Stimulated activated CD4-positive, alpha-beta T cell treated with anti-CD3 and anti-CD28 coated beads, Interleukin-1b, Interleukin-23, amount 100 ng/mL, for 24 hours (primary cell): ENCODE measurements at places on chromosomes 2 and 18.

DNA sequence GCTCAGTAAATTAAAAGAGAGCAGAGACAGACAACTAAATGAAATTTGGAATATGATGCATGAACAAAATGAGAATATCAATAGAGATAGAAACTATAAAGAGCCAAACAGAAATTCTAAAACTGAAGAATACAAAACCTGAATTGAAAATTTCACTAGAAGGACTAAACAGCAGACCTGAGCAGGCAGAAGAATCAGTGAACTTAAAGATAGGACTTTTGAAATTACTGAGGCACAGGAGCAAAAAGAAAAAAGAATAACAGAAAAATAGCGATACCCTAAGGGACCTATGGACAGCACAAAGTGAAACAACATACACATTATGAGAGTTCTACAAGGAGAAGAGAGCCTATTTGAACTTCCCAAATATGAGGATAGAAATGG, 41.6 kb downstream of the UNC50 start:
- DNase-seq, result no peak

DNA sequence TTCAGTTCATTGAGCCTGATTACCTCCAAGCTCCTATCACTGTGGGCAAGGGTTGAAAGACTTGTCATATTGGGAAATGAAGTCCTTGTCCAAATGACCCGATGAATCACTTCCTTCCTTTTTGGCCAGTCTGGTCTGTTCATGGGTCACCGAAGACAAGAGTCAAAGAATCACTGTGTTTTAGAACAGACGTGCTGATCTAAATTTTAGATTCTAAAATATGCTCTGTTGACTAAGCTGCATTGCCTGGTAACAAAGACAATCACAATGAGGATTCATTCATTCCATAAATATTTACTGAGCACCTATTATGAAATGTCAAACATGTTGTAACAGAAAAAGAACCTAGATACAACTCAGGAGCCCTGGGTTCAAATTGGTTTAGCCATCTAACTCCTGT, 99.4 kb upstream of the RND3 start:
- DNase-seq, result no peak

DNA sequence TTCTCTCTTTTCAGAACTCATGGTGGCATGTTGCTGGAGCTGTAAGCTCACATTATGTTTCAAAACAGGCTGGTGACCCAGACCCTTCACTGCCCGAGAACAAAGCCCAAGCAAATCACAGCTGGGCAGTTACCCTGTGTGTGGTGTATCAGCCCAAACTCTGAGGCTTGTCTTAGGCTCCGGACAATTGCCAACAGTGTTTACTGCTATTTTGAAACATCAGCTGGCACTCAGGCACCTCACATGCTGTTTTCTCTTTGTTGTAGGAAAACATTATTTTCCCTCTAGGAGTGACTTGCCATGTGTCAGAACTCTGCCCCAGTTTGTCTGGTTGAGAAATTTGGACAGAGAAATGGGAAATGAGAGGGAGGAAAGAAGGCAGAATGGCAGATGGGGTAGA, 237.6 kb upstream of the APCDD1 start:
- DNase-seq, result no peak

GRCh38 chr2:201483342-201483741, 31.8 kb downstream of the STRADB start:
- no peak for DNase-seq

DNA sequence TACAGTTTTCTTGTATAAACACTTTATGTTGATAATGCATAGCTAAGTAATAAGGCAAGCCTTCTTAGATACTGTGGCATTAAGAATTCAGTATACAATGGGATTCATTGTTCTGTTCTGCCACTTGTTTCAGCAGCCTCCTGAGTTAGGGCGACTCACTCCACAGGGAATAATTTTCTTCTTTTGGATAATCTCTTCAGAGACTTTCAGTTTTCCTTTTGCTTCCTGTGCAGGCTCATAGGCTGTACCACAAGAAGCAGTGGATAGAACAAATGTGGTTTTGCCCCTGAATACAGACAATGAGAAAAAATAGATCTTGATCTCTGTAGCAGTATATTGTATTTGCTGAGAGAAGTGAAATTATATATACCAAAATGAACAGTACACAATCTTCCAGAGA, 298.0 kb downstream of the ZNF407 start:
- no peak for DNase-seq

- no peak for DNase-seq
Measured at GRCh38 chr2:31212659-31213600, 4.4 kb downstream of the CAPN14 start.

- no peak for DNase-seq
Measured at GRCh38 chr2:182068811-182069210, 83.2 kb downstream of the PPP1R1C start.

DNA sequence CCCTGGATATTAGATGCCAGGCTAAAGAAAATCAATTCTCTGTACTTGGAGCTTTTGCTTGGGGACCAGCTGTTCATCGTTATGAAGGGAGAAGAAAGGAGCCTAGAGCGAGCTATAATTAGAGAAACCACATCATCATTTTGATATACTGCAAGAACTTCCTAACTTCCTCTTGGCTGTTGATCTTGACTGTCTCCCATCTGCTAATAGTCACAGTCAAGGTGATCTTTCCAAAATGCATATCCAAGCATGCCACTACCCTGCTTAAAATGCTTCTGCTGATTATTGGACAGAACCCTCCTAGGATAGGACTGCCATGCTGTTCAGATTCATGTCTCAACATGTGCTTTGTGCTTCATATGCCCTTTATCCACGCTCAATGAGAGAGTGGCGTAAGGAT, 54.8 kb downstream of the RAPGEF4 start:
- DNase-seq, result no peak

DNA sequence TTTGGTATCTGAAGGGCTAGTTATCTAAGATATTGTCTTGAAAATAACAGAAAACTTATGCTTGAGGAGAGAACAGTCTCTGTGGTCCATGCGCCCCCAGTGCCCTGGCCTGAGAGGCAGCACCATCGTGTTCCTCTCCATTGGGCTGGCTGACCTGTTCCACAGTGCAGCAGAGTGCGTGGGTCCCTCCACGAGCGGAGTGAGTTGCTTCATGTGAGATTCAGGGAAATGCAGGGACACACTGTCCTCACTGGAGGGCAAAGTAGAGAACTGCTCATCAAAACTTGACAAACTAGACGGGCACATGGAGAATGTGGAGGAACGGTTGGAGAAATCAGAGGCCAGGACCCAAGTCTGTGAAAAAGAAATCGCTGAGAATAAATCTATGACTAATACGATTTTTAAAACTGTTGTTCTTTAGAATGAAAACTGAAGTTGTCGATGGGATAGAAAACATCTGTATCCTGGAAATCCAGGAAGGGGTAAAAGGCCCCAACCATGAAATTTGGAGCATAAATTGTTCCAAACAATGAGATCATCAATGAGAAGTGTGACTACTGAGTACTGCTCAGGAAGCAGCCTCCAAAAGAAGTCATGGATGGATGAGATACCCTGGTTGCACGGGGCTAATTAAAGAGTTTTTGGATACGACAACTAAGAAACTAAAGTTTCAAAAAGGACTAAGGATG, 58.1 kb downstream of the REV1 start:
- DNase-seq, result no peak
